ENCODE measurements at places on chromosomes 13 and 19.

DNA sequence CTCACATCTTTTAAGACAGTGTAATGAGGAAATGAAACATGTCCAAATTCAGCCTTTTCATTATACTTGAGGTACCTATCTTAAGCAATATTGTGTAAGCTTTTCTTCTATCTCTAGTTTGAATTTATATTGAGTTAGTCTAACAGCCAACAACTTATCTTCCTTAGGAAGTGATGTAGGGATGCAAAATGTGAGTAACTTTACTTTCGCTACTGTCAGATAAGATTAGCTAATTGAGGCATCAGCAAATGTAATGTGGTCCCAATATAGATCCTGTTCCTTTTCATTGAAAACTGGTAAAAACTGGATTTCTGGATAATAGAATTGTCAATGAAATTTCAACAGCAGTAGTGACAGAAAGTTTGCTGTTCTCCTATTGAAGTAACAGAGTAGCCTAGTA, 902.2 kb downstream of the GPC5 start:
- no peak for DNase-seq

DNA sequence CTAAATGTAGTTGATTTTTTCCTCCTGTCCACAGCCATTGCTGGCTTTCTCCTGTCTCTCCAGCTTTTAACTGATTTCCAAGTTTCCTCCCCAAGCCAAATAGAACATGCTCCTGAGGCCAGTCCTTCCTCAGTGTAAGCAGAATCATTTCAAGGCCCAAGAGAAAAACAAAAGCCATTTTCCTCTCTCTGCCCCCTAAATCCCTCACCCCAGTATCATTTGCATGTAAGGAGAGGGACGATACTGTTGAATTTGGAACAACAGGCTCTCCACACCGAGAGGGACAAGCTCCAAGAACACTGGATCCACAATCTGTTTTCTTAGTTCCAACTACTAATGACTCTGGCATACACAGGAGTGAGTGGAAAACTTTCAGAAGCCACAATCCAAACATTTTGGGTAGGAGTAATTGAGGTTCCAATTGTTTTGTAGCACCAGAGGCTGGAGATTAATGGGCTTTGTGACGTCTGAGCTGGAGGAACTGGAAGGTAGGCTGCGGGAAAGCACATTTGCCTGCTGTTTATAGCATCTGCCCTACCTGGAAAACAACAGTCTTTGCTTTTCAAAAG, 156.8 kb downstream of the FLT1 start:
- no peak for DNase-seq

DNA sequence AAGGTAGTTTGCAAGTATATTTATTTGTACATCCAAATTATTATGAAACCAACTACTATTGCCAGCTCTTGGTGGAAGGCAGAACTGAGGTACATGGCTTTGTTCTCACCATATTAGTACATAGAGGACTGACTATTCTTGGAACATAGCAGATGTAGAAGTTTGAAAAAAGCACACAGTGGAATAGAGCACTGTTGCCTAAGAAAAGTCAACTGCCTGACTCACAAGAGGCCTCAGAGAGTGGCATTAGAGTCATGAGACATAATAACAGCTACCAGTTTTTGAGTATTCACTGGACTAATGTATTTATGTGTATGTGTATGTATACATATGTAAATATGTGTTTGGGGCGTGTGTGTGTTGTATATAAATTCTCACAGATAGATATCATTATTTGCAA, 8.3 kb upstream of the PCDH20 start:
- DNase-seq, result no peak

DNA sequence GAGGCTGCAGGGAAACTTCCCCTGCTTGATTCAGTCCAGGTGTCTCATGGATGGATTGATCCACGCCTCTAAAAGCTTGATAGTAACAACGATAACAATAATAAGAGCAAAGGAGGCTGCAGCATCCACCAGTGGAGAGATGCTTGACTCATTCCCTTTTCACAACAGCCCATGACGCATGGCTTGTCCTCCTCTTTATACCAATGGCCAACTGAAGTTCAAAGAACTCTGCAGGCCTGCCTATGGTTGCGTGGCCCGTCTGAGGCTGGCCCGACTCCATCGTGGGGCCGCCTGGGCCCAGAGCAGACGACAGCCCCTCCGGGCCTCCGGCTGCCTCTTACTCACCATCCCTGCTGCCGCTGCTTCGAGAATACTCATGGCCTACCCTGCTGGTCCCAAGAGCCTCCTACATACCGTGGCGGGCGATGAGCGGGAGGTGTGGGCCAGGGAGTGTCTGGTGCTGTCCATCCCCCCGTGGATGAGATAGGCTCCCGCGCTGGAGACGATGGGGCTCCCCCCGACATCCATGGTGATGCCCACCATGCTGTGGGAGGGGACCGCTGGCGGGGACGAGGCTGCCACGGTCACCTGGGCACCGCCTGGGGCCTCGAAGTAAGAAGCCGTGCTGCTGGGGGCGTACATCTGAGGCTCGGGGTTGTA, 61.8 kb upstream of the RANBP3 start:
- no peak for DNase-seq

- peak; percentile 32 for DNase-seq
Measured at GRCh38 chr13:108961542-108962125, 332.2 kb downstream of the MYO16 start.

GRCh38 chr13:25625414-25625813, 253.6 kb downstream of the ATP8A2 start:
- DNase-seq, result no peak

GRCh38 chr19:22052644-22053013, 345 bp downstream of the ZNF257 start:
- no peak for DNase-seq

GRCh38 chr19:1407528-1408299, at the start of gene DAZAP1:
TSS of gene DAZAP1 (plus strand) at chr19:1407586. CDS start at chr19:1407774, 188 bp downstream.
- DNase-seq, result no peak

DNA sequence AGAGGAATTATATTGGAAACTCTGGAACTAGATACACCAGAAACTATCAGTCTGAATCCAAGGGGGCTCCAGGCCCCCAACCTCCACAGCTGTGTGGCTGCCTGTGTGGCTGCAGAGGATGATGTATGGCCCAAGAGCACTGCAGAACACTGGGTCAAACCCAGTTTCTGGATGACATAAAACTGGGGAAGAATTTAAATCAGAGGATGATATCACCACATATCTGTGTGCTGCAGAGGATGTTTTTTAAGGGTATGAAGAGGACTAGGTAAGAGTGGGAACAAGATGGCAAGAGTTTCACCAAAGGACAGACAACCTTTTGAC, 226.4 kb downstream of the SUCLA2 start:
- no peak for DNase-seq

DNA sequence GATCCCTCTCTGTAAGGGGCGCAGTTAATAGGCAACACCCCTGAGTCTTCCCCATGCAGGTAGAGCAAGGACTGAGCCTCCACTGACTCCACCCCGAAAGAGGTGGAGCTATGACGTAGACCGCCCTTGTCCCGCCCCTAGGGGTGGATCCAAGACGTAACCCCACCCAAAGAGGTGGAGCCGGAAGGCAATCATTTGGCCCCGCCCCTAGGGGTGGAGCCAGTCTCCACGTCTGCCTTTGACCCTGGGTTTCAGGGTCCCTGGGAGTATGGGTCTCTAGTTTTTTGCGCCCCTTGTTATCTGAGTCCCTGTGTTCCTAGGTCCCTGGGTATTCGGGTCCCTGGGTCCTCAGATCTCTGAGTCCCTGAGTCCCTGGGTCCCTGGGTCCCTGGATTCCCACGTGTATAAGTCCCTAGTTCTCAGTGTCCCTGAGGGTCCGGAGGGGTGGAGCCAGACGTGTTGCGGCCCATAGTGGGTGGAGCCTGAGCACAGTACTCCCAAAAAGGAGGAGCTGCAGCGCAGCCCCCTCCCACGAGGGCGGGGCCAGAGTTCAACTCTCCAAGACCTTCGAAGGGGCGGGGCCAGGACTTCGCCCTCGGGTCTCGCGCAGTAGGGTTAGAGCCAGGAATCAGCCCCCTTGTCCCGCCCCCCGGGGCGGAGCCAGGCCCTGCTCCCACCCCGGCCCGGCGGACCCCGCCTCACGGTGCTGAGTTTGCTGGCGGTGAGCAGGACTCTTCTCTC, 5.3 kb downstream of the DENND1C start:
- DNase-seq, result peak; percentile 75

GRCh38 chr13:50412046-50412617, 396.9 kb downstream of the KCNRG start:
- no peak for DNase-seq

- DNase-seq, result no peak
Measured at GRCh38 chr19:5983367-5983955, 5.5 kb upstream of the RANBP3 start.

DNA sequence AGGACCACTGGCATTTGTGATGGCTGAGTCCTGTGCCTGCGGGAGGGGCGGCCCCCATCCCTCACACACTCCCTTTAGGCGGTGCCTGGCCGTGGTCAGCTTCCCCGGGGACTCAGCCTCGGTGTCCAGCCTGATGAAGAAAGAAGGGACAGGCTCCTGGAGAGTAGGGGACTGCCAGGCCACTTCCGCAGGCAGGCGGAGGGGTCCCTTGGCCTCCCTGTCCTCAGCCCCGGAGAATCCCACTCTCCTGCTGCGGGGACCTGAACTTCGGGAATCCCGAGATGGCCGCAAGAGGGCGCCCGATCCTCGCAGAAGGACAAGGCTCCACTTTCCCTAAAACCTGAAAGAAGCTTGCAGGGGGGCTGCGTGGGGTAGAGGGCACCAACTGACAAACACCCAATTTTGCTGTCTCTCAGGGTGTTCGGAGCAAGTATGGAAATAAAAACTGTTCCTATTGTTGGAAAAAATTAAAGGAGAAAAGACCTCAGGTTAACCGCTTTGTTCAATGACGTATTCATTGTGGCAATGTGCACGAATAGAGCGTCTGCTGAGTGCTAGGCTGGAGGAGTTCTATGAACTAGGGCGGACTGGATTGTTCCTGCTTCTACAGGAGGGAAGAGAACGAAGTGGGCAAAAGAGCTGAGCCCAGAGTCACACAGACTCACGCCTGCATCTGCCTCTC, 297.3 kb downstream of the ZNF536 start:
- peak; percentile 63 for DNase-seq

DNA sequence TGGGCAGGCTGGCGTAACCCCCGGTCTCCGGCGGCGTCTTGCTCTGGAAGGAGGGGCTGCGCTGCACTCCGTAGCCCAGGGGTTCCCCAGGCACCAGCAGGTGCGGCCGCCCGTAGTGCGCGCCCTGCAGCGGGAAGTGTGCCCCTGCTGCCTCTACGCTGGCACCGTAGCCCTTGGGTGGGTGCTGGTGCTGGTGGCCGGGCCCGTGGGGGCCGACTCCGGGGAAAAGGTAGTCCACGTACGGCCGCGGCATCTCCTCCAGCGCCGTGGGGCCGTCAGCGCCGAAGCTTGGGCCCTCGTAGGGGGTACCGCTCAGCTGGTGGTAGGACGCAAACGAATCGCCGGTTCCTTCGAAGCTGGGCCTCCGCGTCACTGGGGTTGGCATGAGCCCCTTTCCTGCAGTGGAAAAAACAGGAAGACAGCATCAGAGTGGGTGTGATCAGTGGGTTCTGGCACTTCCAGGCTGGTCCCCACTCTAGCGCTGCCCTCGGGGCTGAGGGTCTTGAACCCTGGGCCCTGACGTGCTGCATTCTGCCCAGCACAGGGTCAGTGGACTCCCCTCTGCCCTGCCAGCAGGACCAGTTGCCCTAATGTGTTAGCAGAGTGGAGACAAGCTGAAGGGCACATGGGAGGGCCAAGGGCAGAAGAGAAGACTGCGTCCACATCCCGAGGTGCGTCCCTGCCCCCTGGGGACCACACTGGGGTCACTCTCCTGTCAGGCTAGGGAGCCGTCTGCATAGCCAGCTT, 72.3 kb downstream of the LATS2 start:
- no peak for DNase-seq

DNA sequence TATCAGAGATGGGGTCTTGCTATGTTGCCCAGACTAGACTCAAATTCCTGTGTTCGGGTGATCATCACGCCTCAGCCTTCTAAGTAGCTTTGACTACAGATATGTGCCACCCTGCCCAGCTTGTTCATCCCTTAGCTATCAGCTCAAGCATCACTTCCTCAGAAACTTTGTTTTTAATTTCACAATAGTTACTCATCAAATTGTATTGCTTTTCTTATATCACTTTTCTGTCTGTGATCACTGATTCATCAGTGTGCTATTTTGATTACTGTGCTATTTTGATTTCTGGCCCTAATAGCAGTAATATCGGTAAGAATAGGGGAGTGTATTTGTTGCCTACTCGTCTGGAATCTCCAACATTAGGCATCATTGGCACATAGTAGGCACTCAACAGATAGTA, 878.6 kb upstream of the PCDH20 start:
- DNase-seq, result no peak

DNA sequence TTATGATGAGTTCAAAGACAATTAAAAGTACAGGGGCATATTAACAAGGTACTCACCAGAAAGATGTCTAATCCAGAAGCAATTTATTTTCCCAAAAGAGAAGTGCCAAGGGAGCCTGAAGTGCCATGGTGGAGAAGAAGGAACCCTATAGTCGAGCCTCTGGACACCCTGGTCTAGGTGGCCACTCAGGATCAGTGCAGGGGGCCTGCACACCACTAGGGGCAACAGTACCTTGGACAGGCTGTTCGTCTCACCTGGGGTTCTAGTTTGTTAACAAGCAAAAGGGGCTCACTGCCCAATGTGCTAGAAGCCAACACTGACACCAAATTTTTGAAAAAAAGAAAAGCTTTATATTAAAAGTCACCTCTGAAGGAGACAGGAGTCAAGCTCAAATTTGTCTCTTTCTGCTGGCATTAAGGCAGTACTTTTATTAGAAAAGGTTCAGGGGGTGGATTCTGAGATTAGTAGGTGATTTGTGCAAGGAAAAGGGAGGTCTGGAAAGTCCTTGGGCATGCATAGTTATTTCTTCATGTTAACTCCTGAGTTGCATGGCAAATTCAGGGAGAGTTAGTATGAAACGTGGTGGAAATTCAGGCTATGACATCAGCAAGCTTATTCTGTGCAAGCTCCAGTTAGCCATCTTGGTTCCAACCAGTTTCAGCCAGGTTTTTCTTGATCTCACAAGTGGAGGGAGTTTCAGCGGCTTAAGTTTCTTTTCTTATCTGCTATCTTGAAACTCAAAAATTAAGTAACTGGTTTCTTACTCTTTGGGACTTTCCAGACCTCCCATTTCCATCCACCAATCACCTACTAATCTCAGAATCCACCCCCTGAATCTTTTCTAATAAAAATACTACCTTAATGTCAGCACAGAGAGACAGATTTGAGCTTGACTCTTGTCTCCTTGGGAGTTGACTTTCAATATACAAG, 884 bp upstream of the CBY2 start:
- no peak for DNase-seq

- DNase-seq, result no peak
Measured at GRCh38 chr13:104594806-104595205, 1528.6 kb upstream of the SLC10A2 start.

- no peak for DNase-seq
Measured at GRCh38 chr13:59280297-59280696, 883.4 kb downstream of the DIAPH3 start.
